ENCODE measurements at places on chromosomes 11 and 22.

GRCh38 chr11:9455722-9456121 is 5.1 kb upstream of the ZNF143 start:
- no peak for DNase-seq

GRCh38 chr11:9601037-9601875 is 27.8 kb downstream of the WEE1 start:
- peak; percentile 79 for DNase-seq

GRCh38 chr11:60872124-60872960 is 5.0 kb downstream of the ZP1 start:
- DNase-seq, result no peak

- no peak for DNase-seq
Observed at GRCh38 chr22:29079218-29079901, 6.5 kb downstream of the KREMEN1 start.

DNA sequence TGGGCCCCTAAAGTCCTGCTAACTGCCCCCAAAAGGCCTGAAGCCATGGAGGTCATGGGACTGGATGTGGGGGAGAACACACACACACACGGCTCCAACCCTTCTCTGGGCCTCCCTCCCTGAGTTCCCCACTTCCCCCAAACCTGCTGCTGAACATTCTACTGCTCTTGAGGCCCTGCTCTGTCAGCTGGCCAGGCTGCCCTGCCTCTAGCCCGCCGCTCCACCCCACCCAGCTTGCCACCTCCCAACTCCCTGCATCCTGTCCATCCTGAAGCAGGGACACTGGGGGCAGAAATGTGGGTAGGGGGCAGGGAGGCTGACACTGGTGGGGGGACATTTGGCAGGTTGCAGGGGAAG is 1.0 kb downstream of the KCNJ4 start:
- DNase-seq, result no peak

DNA sequence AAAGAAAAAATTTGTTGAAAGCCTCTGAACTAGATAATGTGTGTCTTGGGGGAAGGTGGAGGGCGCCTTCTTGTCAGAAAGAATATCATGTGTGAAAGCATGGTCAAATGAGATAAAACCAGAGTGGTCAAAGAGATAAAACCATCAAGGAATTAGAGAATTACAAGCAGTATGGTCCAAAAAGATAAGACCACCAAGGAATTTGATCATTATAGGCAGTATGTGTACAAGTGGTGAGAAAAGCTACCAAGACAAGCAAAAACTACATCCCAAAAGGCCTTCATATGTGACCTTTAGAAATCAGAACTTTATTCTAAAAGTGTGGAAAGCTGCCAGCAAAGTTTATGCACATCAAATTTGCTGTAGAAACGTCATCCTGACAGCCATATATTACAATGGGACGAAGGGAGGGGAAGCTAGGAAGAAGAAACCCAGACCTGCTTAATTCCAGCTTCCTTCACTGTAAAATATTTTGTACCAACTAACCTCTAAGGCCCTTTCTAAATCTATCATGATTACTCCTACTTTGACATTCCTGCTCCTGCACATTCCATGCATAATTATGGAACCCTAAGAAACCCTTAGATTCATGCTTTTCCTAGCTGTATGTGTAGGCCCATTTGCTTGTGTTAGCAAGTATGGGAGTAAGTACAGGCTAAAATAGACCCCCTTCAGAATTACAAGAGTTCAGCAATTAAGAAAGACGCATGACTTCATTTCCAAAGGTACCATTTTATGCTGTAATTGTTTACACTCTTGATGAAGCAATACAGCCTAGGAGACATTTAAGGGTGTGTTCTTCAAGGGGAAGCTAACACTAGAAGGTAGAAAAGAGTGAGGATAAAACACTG is 51.6 kb downstream of the LGR4 start:
- no peak for DNase-seq

DNA sequence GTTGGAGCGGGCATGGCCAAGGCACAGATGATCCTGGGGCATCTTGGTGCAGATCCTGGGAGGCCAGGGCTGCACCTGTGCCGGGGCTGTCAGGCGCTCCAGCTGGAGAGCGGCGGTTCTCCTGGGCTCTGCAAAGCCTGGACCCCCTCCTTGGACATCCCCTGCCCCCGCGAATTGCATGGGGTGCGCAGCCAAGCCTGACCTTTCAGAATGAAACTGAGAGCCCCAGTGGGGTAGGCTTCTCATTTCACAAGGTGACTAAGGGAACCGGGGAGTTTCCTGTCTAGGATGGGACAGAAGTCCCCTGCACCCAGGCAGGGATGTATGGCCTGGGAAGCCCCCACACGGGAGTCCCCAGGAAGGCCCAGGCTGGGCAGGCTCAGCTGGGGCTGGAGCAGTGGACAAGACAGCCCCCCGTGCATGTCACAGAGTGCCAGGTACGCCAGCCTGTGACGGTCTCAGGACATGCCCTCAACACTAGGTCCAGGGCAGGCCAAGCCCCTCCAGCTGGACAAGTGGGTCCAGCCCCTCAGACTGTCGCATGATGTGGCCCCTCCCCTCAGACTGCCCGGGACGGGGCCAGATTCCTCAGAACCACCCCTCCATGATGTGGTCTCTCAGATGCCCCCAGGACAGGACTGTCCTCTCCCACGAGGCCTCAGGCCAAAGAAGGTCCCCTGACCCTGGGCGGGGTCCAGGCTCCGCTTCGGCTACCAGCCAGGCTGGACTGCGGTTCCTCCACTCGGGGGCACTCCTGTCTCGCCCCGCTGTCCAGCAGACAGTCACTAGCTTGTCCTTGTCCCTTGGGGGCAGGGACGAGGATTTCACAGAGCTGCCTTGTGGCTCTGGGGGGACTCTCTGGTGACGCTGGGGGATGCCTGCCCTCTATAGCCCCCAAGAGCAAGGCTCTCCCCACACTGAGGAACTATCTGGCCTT is 2.3 kb downstream of the LSP1 start:
- DNase-seq, result peak; percentile 73

GRCh38 chr11:61897387-61898246 is 6.3 kb upstream of the FADS3 start:
- peak; percentile 74 for DNase-seq

DNA sequence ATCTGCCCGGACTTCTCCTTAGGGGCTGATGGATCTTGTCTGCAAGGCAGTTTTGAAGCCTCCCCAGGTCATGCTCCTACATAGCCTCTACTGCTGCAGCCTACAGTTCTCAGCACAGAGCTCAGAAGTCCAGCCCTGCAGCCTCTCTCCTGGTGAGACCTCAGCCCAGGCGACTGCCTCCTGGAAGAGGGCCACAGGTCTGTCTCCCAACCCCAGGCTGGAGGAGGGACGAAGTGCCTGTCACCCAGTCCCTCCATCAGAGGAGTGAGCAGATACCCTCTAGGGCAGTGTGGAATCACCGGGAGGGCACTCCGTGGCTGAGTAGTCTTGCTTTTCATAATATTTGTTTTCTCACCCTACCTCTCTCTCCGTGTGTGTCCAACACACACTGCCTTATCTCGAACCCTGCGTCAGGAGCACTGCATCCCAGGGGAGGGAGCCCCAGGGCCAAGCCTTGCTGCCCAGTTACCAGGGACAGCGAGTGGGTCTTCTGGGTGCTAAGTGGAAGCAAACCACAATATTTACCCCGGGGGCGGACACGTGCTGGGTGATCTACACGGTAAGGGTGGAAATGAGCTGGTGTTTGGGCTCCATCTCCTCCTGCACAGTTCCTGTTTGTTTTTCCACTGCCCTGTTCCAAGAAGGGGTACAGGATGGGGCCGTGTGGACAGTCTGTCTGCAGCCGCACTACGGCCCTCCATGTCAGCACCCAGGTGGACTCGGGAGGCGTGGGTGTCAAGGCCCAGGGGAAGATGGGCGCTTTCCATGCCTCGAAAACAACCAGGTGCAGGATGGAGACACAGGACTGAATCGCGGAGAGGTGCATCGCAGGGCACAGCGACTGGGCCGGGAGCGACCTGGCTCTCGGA is 133.7 kb upstream of the HSD17B12 start:
- no peak for DNase-seq

DNA sequence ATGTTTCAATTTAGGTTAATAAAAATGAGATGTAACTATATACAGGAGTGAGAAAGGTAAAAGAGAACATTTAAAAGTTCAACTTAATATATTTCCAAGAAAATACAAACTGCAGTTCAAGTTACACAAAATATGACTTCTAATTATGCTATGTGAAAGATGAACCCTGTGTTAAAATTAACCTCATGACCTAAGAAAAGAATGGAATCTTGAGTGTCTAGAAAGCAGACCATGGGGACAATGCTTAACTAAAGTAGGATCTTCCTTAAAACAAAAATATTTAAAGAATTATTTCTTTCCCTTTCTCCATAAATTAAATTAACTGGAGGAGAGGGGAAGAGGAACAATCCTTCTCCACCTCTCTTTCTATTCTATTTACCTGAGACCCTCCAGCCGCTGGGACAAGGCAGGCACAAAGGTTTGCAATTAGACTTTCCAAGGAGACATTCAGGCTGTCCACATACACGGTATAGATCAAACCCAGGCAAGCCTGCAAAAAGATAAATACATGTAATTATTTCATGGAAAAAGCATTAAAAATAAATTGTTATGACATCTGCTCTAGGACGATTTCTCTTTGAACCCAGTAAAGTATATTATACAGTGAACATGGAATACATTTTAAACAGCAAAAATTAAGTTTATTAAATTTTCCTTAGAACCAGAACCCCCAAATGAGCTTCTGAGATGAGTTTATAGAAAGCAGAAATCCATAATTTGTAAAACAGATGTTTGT is 264.5 kb downstream of the SBF2 start:
- DNase-seq, result no peak

DNA sequence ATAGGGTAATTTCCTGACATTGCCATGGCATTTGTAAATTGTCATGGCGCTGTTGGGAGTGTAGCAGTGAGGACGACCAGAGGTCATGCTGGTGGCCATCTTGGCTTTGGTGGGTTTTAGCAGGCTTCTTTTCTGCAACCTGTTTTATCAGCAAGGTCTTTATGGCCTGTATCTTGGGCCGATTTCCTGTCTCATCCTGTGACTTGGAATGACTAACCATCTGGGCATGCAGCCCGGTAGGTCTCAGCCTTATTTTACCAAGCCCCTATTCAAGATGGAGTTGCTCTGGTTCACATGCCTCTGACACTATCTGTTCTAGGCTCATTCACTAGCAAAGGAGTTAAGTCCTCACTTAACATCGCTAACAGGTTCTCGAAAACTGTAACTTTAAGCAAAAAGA is 1374.2 kb downstream of the FAM181B start:
- no peak for DNase-seq

GRCh38 chr11:111402411-111402810 is 23.3 kb upstream of the POU2AF1 start:
- DNase-seq, result no peak

DNA sequence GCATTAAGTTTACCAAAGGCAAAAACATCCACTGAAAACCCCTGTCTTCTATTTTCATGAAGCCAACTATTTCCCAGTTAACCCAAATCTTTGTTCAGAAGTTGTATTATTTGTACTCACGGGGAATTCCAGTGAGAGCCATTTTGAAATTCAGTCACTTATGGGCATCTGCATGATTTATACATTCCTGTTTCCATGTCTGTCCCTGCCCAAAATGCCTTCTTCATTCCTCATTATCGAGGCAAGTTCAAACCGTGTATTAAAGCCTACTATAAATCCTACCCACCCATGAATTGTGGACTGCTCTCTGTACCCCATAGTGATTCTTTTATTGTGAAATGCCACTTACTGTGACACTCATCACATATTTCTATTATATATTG is 772.7 kb downstream of the DLG2 start:
- DNase-seq, result no peak

DNA sequence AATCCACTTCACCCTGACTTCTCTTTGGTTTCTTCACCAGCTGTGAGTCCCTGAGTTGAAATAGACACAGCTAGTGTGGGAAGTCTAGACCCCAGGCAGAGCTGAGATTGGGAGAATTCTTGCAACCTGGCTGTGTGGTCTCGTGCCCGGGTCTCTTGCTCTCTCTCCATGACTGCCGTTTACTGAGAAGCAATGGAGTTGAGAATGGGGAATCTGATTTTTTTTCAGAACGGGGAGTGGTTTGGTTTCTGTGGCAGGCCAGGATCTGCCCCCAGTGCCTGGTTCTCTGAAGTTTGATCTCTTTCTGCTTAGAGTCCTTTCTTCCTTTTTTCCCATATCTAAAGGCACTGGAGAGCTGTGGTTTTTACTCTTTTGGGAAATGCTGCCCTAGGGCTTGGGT is 1.5 kb downstream of the SIDT2 start:
- DNase-seq, result no peak

GRCh38 chr11:122852074-122852795 is 13.9 kb downstream of the CRTAM start:
- peak; percentile 58 for DNase-seq

DNA sequence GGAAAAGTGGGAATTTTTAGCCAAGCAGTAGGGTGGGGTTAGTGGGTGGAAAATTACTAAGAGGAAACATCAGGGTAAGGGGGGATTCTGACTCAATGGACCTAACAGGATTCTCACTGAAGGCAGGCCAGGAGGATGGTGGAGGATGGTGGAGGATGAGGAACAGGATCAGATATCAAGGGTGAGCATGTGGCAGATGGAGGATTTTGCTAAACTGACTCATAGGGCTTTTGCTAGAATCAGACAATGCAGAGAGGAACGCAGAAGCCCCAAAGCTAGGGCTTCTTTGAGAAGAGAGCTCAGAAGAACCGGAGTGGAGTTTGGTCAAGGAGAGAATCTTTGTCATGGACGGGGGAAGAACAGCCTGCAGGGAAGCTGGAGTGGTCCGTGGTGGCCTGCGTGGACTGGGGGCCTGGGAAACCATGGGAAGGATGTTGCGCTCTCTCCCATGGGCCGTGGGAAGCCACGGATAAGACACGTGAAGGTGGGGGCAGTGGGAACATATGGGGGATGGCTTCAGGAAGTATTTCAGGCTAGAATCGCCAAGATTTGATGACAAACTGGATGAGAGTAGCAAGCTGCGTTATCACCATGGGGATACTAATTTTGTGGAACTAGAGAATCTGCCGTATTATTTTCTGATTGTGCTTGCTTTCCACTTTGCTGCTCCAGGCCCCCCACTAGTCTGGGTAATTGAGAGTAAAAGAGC is 165.2 kb downstream of the LDLRAD3 start:
- DNase-seq, result no peak

- DNase-seq, result no peak
Observed at GRCh38 chr11:18785411-18785810, 6.2 kb downstream of the PTPN5 start.

DNA sequence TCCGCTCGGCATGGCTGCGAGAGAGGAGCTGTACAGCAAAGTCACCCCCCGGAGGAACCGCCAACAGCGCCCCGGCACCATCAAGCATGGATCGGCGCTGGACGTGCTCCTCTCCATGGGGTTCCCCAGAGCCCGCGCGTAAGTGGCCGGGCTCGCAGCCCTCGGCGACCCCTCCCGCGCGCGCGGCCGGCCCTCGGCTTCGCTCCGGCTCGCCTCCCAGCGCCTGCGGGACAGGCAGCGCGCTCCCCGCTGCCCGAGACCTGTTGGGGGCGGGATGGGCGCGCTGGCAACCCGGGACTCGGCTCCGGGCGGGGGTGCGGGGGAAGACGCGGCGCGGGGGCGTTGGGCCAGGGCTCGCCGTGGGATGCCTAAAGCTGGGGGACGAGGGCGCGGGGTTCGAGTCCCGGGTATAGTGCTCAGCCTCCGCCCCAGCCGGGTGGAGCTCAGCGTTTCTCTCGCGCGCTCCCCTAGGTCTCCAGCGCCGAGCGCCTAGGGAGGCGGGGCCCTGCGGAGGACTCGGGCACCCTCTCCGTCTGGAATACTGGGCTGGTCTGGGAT is 630 bp downstream of the UBASH3B start:
- peak; percentile 66 for DNase-seq

- no peak for DNase-seq
Observed at GRCh38 chr11:34567733-34568132, 53.2 kb upstream of the EHF start.

Data from activated naive CD8-positive, alpha-beta T cell treated with anti-CD3 and anti-CD28 coated beads for 36 hours (primary cell).